ENCODE measurements at places on chromosomes 12 and 14.

GRCh38 chr12:116087399-116087798 lies 190.1 kb downstream of the MED13L start:
- no peak for DNase-seq

- no peak for DNase-seq
These were observed 946 bp downstream of the DDX24 start for GRCh38 chr14:94079891-94080620.

DNA sequence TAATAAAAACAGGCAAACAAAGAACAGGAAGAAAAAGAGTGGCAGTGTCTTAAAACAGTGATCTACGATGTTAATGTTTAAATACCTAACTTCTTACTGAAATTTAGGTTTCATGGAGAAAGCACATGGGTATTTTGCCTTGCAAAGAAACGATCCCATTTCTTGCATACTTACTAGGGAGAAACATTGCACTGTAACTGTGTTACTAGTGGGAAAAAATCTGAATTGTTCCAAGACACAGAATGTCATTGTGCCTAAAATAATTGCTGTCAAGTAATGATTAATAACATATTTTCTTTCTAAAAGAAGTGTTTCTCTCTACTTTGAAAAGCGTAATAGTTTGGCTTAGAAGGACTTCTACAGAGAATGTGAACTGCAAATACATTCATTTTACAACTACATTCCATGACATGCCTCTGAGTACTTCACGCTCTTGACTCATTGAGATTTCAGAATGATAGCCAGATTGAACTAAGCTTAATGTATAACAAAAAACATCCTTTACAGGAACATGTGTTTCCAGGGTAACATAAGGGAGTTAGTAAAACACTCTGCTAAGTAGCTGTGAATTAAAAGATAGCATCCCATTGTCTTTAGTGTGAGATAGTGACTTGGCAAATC lies 256.2 kb upstream of the CPNE8 start:
- no peak for DNase-seq

DNA sequence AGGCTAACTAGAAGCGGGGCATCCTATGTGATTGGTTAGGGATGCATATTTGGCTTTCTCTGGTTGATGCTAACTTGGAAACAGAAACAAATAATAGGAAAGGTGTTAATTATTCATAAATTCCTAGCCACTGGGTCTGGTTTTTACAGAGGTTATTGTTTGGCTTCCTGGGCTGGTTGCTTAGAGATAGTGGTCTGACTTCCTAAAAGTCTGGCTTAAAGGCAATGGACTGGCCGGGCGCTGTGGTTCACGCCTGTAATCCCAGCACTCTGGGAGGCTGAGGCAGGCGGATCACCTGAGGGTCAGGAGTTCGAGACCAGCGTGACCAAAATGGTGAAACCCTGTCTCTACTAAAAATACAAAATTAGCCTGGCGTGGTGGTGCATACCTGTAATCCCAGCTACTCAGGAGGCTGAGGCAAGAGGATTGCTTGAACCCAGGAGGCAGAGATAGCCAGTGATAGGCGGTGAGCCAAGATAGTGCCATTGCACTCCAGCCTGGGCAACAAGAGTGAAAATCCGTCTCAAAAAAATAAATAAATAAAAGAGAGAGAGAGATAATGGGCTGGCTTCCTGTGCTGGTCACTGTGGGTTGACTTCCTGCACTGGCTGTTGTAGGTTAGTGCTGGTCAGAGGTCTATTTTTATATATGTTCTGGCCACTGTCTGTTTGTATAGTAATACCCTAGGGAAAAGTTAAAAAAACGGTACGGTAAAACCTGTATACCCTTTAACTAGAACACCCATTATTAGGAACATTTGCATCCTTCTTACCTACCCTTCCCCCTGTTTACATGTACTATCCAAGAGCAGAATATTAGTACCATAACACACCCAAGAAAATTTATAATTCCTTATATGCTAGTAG lies 24.1 kb downstream of the OR6S1 start:
- DNase-seq: no peak

- DNase-seq: no peak
These were observed 137.5 kb downstream of the TMEM117 start for GRCh38 chr12:43973385-43973784.

DNA sequence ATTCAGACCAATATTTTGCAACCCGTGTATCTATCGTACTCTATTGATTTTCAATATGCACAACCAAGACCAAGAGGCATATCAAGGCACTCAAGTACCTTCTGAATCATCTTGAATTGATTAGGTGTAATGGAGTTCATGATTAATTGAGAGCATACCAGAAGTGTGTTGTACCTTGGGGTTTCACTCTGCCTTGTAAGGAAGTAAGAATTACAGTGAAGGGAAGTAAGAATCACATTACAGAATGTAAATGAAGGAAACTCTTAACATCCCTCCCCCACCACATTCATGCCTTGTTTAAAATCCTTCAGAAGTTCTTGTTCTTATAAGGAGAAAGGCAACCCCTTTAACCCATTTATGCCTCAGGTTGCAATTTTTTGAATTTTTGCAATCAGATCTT lies 5.4 kb upstream of the MGAT4C start:
- no peak for DNase-seq

DNA sequence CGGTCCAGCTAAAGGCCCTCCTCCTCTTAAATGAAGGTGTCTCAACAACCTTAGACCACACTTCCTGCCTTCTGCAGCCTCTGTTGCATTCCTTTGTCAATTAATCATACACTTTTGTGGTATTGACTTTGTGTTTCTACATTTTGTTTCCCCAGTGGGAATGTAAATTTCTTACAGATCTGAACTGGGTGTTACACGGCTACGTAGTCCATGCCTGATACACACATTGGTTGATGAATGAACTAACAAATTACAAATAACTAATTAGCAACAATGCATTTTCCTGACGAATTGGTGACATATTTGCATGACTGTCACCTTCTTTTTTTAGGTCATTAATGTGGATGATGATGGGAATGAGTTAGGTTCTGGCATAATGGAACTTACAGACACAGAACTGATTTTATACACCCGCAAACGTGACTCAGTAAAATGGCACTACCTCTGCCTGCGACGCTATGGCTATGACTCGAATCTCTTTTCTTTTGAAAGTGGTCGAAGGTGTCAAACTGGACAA lies 15.2 kb upstream of the CCT2 start:
- no peak for DNase-seq

DNA sequence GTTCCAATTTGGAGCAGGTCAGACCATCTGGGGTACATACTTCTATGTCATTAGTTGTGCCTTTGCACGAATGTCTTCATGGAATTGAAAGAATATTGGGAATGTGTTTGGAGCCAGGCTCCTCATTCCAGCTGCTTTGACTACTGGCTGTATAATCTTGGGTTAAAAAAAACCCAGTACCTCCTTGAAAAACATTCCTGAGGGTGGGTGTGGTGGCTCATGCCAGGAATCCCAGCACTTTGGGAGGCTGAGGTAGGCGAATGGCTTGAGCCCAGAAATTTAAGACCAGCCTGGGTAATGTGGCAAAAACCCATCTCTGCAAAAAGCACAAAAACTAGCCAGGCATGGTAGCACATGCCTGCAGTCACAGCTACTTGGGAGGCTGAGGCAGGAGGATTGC lies 125.6 kb downstream of the TTC8 start:
- DNase-seq: no peak
